ENCODE measurements at places on chromosomes 12 and 14. TPM values are rescaled to one million over a fixed set of nuclear protein-coding genes. Genes with fewer than 3 reads are reported as not detected.

DNA sequence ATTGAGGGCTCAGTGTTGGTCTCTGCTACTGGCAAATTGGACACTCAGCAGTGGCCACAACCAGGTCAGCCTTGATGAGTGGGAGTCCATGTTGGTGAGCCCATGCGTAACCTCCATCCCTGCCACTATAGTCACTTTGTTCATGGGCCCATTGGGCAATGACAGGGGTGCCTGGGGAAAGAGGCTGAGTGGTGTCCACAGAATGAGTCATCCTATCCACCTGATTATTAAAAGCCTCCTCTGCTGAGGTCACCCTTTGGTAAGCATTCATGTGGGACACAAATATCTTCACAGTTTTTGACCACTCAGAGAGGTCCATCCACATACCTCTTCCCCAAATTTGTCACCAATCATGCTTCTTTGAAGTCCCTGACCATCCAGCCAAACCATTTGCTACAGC, 50.0 kb downstream of the FIGNL2 start:
- DNase-seq: no peak

GRCh38 chr14:51880835-51881580, 20.6 kb downstream of the GNG2 start:
- peak; percentile 87 for DNase-seq

DNA sequence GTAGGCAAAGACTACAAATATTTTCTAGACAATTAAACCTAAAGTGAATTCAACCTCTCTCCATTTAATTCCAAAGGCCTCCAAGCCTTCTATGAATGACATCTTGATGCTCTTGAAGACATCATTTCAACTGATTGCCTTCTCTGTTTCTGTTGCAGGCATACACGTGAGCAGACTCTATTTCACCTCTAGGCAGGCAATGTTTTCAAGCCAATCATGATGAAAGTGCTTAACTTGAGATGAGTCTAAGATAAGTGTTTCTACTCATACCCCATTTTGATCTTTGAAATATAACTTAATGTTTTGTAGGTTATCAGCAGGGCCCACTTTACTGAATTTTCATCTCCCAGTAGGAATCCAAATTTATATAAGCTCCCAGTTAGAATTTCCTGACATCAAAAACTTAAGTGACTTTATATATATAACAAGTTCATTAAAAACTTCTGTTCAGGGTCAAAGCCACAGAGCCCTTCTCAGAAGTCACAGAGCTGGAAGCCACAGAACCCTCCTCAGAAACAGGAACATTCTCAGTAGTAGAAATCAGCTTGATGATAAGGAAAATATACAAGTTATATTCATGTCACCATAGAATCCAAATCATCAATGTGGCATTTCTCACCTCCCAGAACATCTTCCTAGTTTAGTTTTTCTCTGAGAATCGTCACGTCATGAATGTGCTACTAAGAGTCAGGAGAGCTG, 108.5 kb downstream of the PHLDA1 start:
- no peak for DNase-seq

GRCh38 chr14:85991156-85991555, 461.2 kb downstream of the FLRT2 start:
- DNase-seq: no peak

- peak; percentile 65 for DNase-seq
Observed at GRCh38 chr12:47400266-47400665, 305.6 kb downstream of the RPAP3 start.

- no peak for DNase-seq
Observed at GRCh38 chr12:26867080-26867479, 34.1 kb upstream of the ITPR2 start.

- DNase-seq: no peak
Observed at GRCh38 chr12:78269620-78270019, 438.9 kb downstream of the NAV3 start.

Gene MIP
- total RNA-seq: 0.29 TPM
